ENCODE measurements at places on chromosomes 16 and 17. TPM values are rescaled to one million over a fixed set of nuclear protein-coding genes. Genes with fewer than 3 reads are reported as not detected.

ST6GALNAC2 gene
- total RNA-seq, result 29.0 TPM

MT1G gene
- 25.3 TPM for total RNA-seq

ADAD2 gene
- total RNA-seq, result not detected

G6PC1 gene
- total RNA-seq, result not detected

Measured in lower lobe of right lung (tissue), 2 donors.